IPS DF 19.7 (cell line): ENCODE measurements at places on chromosomes 6 and 20.

DNA sequence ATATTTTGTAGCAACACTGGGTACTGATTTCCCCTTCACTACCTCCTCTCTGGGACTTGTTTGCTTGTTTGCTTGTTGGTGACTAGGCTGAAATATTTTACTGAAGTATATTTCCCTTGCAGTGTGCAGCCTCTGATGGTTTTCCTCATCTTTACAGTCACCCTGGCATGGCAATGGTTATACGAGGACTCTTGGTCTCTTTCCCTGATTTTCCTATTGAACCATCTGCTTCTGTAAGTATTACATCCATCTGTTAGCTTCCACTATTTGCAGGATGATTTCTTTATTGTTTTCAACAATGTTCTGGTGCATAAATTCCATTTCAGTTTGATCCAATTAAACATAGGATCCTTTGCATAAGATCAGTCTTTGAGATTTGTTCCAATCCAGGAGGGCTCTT lies 465.1 kb downstream of the MEI4 start:
- no peak for DNase-seq

- DNase-seq: no peak
These were observed 1.3 kb downstream of the DSTN start for GRCh38 chr20:17571153-17571527.

GRCh38 chr6:10613077-10613476 lies 81.3 kb downstream of the C6orf52 start:
- no peak for DNase-seq

GRCh38 chr6:113481910-113482309 lies 375.2 kb upstream of the MARCKS start:
- no peak for DNase-seq

DNA sequence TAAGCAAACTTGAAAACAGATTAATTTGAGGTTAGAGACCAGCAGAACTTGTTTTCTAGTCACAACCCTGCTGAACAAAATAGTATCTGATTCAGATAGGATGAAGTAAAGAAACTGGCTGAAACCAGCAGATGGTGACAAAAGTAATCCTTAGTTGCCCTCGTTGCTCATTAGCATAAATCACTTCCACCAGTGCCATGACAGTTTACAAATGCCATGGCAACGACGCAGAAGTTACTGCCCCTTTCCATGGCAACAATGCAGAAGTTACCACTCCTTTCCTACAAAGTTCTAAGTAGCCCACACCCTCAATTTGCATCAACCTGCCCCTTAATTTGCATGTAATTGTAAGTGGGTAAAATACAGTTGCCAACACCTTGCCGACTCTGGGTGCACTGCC lies 23.7 kb downstream of the SNRPB start:
- DNase-seq: peak; percentile 28

GRCh38 chr6:111803804-111804203 lies 69.4 kb downstream of the FYN start:
- no peak for DNase-seq

DNA sequence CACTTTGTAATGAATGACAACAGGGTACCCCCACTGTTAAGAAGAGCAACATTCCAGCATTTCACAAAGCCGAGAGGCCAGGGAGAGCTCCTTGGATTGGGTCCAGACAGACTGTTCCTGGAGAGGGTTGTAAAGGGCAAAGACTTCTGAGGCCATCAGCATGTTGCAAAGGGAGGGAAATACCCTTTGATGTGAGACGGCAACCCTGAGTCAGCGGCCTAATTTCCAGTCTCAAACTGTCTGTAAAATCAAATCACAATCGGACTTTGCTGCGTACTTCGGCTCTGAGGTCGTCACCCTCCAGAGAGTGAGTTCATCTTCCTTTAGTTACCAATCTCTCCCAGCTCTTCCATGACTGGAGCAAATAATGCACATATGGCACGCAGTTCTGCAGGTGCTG lies 101.0 kb upstream of the DTNBP1 start:
- no peak for DNase-seq

DNA sequence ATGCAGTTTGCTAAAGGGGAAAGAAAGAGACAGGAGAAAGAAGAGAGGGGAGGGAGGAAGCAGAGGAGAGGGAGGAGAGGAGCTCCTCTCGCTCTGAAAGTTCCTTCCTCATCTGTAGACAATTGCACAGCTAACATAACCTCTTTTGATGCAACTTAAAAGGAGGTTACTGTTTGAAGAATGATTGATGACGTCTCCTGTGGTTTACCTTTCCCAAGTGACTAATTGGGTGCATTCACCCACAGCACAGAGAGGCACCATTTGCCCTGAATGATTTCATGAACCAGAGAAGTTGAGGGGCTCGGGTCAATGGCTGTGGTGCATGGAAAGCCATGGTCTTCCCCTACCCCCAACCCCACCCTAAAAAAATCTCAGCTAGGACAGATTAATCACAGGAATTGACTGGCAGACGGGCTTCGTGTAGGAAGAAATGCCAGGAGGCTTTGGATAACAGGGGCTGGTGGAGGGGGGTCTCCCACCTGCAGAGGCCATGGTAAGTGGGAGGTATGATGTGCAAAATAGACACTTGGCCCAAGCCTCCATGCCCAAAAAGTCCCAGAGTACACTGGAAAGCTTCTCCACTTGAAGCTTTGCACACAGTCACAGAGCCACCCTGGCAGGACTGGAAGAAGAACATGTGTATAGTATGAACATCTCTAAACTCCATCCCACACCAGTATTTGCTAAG lies 213.7 kb downstream of the ANKRD60 start:
- DNase-seq: no peak

DNA sequence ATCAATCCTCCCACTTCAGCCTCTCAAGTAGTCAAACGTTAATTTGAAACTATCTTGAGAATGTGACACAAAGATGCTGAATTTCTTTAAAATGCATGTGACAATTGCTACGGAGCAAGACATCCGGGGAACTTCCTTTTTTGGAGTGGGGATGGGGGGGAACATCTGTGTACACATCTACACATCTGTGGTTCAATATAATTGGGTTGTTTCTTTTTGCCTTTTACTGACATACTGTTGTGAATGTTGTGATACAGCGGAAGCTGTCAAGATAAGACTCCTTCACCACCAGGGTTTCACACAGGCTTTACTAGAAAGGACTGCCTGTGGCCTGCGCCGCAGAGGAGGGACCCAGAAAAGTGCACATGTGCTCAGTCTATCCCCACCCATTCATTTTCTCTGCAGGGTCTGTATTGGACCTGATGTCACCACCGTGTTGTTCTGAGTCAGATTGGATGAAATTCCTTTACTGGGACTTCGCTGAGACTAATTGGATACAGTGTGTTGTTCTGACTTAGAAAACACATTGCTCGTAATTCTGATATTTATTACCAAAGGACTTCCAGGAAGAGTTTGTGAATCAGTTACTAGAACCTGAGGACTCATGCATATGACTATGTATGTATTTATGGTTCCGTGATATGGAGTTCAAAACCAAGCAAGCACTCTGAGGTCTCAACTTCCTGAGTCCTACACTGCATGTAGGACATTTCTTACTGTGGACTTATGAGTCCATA lies 98.7 kb upstream of the SGK1 start:
- DNase-seq: no peak

DNA sequence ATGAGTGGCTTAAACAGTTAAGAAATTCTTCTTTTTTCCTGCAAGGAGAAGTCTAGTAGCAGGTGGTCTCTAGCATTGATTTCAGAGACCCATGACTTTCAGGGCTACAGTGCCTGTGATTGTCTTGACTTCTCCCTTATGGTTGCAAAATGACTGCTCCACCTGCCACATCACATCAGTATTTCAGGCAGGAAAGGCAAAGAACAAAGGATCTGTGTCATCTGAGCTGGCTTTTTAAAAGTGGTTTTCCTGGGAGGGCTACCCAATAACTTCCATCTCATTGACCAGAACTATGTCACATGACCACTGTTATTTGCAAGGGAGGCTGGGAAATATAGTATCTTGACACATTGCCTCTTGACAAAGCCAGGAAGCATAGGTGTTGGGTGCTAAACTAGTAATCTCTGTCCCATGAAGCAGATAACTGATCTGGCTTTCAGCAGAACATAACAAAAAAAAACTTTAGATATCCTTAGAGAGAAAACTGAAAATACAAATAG lies 226.2 kb downstream of the DHX35 start:
- DNase-seq: no peak

DNA sequence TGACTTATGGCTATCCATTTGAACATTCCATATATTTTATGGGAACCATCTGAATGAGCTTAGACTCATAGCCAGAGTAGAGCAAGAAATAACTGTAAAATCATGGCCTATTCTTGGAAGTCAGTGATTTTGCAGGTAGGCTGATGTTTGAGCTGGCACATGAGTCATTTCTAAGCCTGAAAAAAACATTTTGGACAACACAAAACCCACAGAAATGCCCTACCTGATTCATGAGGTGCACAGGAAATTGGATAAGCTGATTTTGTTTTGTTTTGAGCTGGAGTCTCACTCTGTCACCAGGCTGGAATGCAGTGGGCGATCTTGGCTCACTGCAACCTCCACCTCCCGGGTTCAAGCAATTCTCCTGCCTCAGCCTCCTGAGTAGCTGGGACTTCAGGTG lies 443.0 kb downstream of the PKHD1 start:
- DNase-seq: no peak

GRCh38 chr6:154227862-154228520 lies 128.6 kb downstream of the IPCEF1 start:
- DNase-seq: no peak
